Stimulated activated CD8-positive, alpha-beta memory T cell treated with anti-CD3 and anti-CD28 coated beads, Interleukin-15, amount 100 ng/mL, for 4 hours (primary cell): ENCODE measurements at places on chromosomes 5 and 9.

GRCh38 chr9:120433701-120434100 is 146.3 kb downstream of the CDK5RAP2 start:
- no peak for DNase-seq

DNA sequence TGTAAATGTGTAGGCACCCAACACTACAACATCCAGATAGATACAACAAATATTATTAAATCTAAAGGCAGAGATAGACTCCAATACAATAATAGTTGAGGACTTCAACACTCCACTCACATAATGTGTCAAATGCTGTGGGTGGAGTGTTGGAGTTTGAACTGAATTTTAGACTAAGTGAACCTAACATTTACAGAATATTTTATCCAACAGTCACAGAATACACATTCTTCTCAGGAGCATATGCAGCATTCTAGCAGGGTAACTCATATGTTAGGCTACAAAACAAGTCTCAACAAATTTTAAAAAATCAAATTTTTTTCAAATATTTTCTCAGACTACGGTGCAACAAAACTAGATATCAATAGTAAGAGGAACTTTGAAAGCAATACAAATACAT is 648.7 kb upstream of the CDH18 start:
- DNase-seq, result no peak

GRCh38 chr5:150641006-150641570 is 628 bp downstream of the SYNPO start:
- no peak for DNase-seq

DNA sequence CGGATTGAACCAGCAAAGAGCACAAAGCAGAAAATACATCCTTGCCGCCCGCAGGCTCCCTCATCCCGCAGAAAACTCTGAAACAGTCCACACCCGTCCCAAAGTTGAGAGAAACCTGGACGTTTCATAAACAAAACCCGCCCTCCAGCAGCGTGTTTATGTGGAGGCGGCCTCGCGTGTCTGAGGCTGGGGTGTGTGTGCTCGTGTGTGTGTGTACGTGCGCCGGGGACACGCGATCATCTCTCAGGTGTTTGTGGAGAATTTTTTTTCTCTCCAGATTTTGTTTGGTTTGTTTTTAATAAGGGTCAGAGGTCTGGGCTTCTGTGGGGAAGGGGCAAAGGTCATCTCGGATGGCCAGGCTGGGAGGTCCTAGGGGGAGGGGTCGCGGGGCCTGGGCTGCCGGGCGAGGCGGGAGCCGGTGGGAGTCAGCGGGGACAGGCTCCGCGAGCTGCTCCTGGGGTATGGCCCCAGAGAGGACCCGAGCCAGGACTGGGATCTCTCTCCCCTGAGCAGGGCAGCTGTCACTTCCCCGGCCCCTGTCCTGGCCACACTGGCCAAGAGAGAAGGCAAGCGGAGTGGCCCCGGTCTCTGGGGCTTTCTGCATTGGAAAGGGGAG is 206.4 kb downstream of the C9orf50 start:
- peak; percentile 12 for DNase-seq

GRCh38 chr5:2895196-2895595 is 143.7 kb upstream of the IRX2 start:
- no peak for DNase-seq

DNA sequence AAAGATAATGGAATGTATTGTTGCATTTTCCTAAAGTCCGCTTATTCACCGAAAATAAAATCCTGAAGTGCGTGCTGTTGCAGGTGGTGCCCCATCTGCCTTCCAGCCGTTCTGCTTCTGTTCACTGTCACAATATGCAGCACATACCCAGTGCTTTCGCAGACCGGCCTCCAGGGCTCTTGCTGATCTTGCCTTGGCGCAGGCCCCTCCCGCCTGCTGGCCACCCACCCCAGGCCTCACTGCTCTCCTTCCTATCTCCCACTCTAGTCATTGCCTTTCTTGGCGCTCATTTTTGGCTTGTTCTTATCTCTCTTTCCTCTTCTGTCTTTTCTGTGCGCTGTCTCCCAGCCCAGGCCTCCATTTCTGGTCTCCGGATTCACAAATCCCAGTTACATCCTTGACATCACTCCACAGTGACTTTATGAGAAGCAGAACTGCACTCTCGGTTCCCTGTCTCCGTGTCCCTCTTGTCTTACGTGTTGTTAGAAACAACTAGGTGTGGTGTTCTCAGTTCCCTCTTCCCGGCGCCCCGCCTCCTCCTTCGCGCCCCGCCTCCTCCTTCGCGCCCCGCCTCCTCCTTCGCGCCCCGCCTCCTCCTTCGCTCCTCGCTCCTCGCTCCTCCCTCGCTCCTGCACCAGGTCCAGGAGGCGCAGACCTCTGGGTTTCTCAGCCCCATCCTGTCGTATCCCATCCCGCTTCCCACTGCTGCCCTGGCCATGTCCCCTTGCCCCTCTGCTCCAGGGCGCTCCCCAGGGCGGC is 201.7 kb upstream of the OTULINL start:
- no peak for DNase-seq
